Mesendoderm (in vitro differentiated cells): ENCODE measurements at places on chromosomes 12 and 14.

DNA sequence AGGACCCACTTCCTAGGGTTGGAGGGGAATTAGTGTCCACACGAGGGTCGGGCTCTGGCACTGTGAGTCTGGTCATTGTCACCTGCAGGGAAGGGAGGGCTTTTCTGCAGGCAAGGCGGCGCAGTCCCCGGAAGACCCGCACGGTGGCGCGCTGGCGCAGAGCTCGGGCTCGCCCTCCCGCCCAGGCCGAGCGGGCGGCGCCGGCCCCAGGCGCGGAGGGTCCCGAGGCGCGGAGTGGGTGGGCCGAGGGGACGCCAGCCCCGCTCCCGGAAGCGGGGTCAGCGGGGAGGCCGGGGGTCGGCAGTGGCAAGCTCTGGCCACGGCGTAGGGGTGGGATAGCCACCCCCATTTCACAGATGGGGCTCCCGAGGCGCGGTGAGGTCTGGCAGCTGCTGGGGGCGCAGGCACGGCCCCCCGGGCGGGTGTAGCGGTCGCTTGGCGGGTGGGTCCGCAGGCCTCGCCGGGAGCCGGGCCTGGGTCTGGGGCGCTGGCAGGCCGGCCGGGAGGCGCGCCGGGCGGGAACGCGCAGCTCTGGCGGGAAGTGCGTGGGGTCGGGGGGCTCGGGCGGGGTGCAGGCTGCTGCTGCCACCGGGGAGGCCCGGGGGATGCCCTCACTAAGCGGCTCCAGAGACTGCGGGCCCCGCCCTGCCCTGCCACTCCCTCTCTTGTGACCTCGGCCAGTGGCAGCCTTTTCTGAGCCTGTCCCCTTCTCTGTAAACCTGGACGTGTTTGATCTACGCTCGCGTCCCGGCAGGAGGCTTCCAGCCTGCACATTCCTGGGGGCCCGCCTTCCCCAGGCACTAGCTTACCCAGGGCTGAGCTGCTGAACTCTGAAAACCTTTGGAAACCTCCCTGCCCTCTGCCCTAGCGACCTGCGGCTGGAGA, 46.1 kb downstream of the CYP46A1 start:
- no peak overlapping the region for H3K27ac ChIP-seq
- H3K4me3 ChIP-seq = peak overlapping the region; percentile 53
- no peaks in the 10 kb centered on the region for H3K36me3 ChIP-seq
- no peaks in the 10 kb centered on the region for H3K27me3 ChIP-seq
- H3K4me1 ChIP-seq = peaks cover 2% of the 10 kb centered on the region
- DNase-seq = peak; percentile 82

GRCh38 chr12:59082952-59083351, 162.6 kb upstream of the LRIG3 start:
- H3K4me3 ChIP-seq = no peak overlapping the region
- no peak overlapping the region for H3K27ac ChIP-seq
- no peaks in the 10 kb centered on the region for H3K36me3 ChIP-seq
- H3K27me3 ChIP-seq = no peaks in the 10 kb centered on the region
- peaks cover 4% of the 10 kb centered on the region for H3K4me1 ChIP-seq
- no peak for DNase-seq

DNA sequence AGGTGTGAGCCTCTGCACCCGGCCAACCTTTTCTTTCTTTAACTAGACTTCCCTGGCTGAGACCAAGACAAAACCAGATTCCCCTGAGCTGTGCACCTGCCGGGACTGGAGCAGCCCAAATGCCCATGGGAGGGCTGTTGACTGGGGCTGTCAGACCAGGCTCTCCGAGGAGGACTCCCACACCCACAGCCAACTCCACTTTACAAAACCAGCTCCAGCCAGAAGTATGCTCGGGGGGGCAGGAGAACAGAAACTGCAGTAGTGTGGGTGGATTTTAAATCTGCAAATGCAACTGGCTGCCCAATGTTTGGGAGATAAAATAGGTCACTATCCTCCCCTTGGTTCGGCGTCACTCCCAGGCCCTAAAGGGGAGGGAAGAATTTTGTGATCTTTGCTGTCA, 78.5 kb downstream of the VCPKMT start:
- no peaks in the 10 kb centered on the region for H3K27me3 ChIP-seq
- H3K4me1 ChIP-seq = no peaks in the 10 kb centered on the region
- H3K36me3 ChIP-seq = no peaks in the 10 kb centered on the region
- DNase-seq = no peak

DNA sequence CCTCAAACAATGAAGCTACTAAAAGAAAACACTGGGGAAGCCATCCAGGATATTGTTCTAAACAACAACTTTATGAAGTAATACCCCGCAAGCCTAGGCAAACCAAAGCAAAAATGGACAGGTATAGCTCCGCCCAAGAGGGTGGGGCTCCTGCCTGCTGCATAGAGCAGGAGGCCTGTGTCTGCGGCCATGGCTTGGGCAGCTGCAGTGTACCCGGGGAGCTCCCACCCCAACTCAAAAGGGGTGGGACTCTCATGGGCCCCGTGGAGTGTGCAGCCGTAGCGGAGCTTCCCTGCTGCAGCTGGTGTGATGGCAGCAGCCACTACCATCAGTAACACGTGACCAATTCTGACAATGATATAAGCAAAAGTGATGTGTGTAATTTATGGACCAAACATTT, 264.2 kb upstream of the KITLG start:
- H3K4me3 ChIP-seq = no peak overlapping the region
- no peaks in the 10 kb centered on the region for H3K4me1 ChIP-seq
- no peak for DNase-seq

DNA sequence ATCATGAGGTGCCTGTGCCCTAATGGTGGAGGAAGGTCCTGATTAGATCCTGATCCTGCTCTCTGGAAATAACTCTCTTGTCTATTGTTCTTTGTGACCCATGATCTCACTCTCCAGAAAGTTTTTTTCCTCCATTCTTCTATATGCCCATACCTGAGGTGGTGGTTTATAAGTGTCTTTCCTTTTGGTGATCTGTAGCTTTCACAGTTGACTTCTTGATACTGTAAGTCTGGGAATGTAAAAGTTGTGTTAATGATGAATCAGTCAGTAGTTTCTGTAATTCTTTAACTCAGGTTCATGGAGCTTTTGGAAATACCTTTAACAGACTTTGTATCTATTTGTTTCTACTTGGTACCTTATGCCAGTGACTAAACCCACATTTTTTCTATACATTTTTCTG, 444.0 kb upstream of the FLRT2 start:
- no peak overlapping the region for H3K27ac ChIP-seq
- DNase-seq = no peak
- H3K27me3 ChIP-seq = no peaks in the 10 kb centered on the region
- no peaks in the 10 kb centered on the region for H3K4me1 ChIP-seq

DNA sequence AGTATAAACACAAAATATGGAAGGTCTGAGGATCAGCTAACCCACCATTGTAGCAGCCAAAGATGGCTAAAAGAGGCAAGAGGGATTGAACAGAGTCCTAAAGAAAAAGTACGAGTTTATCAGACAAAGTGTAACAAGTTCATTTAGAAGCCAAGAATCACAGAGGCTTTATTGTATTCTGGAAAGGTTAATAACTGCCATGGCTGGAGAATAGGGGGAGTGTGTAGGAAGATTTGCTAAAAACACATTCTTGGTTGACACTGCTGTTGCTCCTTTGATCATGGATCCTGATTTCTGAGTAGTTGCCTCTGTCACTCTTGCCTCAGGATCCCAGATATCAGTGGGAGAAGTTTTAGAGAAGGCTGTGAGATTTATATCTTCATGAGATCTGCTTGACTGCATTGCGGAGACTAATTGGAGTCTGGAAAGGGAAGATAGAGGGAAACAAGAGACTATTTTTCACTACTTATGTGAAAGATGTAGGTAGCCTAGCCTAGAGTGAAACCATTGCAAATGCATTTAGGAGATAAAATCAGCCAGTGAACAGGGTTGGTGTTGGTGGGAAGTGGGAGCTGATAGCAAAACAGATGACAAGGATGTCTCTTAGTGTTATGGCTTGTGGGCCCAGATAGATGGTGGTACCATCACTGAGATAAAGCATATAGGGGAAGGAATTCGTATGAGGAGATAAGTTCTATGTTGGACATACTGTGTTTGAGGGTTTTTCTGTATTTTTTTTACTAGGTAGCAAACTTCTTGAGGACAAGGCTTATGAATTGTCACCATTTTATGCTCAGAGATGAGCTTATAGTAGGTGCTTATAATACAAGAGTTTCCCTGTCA, 402.9 kb upstream of the PDE3A start:
- H3K27ac ChIP-seq = no peak overlapping the region
- H3K27me3 ChIP-seq = no peaks in the 10 kb centered on the region
- DNase-seq = peak; percentile 26
- H3K4me1 ChIP-seq = no peaks in the 10 kb centered on the region

- H3K4me3 ChIP-seq = no peak overlapping the region
- H3K36me3 ChIP-seq = no peaks in the 10 kb centered on the region
- H3K4me1 ChIP-seq = peaks cover 4% of the 10 kb centered on the region
- H3K27me3 ChIP-seq = no peaks in the 10 kb centered on the region
- no peak overlapping the region for H3K27ac ChIP-seq
Observed at GRCh38 chr12:9851050-9851449, 18.1 kb downstream of the CLEC2B start.

GRCh38 chr12:94173660-94174265, 25.4 kb downstream of the PLXNC1 start:
- H3K4me1 ChIP-seq = no peaks in the 10 kb centered on the region
- DNase-seq = no peak
- no peaks in the 10 kb centered on the region for H3K27me3 ChIP-seq

- no peak for DNase-seq
- no peaks in the 10 kb centered on the region for H3K27me3 ChIP-seq
- no peaks in the 10 kb centered on the region for H3K4me1 ChIP-seq
- H3K4me3 ChIP-seq = no peak overlapping the region
Observed at GRCh38 chr14:72503696-72504368, 390.1 kb downstream of the DPF3 start.

GRCh38 chr12:101941306-101942249, 64.2 kb downstream of the DRAM1 start:
- no peak overlapping the region for H3K4me3 ChIP-seq
- H3K27me3 ChIP-seq = no peaks in the 10 kb centered on the region
- DNase-seq = peak; percentile 14
- no peak overlapping the region for H3K27ac ChIP-seq
- H3K4me1 ChIP-seq = no peaks in the 10 kb centered on the region

DNA sequence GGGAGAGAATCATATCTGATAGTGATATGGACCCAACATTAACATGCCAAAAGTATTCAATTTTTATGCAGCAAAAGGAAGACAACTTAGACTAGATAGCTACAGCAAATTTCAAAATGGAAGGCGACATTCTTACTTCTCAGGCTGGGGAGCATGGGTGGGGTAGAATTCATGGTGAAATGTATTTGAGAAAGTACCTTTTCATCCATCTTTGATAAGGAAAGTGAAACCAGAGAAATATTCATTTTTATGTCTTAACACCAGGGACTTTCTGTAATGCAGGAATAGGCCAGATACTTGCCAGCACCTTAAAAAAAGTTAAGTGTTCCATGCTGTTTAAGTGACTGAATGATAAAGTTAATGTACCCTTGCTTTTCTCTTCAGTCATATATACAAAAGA, 13.4 kb downstream of the BTG1 start:
- no peaks in the 10 kb centered on the region for H3K4me1 ChIP-seq
- no peaks in the 10 kb centered on the region for H3K27me3 ChIP-seq
- H3K27ac ChIP-seq = no peak overlapping the region

DNA sequence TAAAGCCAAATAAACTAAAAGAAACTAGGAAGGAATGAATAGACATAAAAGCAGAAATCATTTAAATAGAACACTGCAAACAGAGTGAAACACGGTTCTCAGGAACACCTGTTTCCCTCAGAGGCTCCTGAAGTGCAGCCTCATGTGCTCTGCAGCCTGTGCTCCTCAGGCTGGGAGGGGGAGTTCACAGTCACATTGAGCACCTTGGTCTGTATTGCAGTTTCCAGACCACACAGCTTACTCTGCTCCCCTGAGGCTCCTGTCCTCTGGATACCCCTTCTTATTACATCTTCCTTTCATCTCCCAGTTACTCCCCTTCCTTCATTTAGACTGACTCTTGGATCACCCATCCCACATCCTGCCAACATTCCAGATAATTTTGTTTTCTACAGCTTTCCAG, 49.7 kb upstream of the DCD start:
- no peak overlapping the region for H3K4me3 ChIP-seq
- no peaks in the 10 kb centered on the region for H3K27me3 ChIP-seq
- DNase-seq = no peak

GRCh38 chr12:109443794-109444193, 33.3 kb downstream of the KCTD10 start:
- no peaks in the 10 kb centered on the region for H3K27me3 ChIP-seq
- DNase-seq = no peak
- no peak overlapping the region for H3K4me3 ChIP-seq
- no peaks in the 10 kb centered on the region for H3K36me3 ChIP-seq
- no peaks in the 10 kb centered on the region for H3K4me1 ChIP-seq

GRCh38 chr12:31228811-31229792, 96.8 kb downstream of the SINHCAF start:
- no peak for DNase-seq
- H3K4me3 ChIP-seq = no peak overlapping the region
- no peaks in the 10 kb centered on the region for H3K27me3 ChIP-seq
- no peak overlapping the region for H3K27ac ChIP-seq

DNA sequence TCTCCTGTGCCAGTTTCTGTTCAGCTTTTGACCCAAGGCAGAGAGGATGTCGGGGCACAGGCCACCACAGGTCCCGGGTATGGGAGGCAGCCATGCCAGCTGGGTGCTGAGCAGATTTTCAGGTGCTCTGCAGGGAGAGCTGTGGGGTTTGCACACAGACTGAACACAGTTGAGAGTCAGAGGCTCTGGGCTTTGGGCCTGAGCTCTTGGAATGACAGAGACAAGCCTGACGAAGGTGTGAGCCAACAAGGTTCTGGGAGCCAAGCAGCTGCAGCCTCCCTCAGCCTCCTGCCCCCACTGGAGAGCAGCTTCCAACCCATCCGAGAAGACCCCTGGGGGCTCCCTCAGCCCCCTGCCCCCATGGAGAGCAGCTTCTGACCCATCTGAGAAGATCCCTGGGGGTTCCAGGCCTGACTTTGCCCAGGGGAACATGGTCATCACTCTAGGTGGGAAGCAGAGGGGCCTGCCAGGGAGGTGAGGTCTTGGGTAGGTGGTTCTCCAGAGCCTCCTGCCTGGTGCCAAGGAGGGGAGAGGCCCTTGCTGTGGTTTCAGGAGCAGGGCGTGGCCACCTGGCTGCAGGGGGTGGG, 13.8 kb downstream of the FBRSL1 start:
- no peaks in the 10 kb centered on the region for H3K36me3 ChIP-seq
- H3K4me3 ChIP-seq = no peak overlapping the region
- H3K27me3 ChIP-seq = no peaks in the 10 kb centered on the region
- H3K27ac ChIP-seq = no peak overlapping the region
- no peak for DNase-seq

DNA sequence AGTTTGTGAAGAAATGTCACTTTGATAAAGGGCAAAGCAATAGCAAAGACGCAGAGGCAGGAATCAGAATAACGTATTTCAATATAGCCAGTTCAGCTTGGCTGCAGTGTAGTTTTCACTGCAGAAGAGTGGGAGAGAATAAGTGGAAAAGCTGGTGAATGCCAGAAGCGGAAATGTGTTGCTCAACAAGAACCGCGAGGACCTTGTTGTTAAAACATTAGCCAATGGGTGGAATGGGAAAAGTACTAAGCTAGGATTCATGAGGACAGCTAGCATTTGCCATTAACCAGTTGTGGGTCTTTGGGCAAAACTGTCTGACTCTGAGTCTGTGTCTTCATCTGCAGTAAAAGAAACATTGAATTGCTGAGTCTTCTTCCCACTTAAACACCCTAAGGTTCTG, 292.9 kb upstream of the GRIP1 start:
- H3K4me1 ChIP-seq = no peaks in the 10 kb centered on the region
- no peaks in the 10 kb centered on the region for H3K27me3 ChIP-seq
- H3K4me3 ChIP-seq = no peak overlapping the region
- no peaks in the 10 kb centered on the region for H3K36me3 ChIP-seq
- no peak for DNase-seq
